ENCODE measurements at places on chromosomes 12 and 14. TPM values are rescaled to one million over a fixed set of nuclear protein-coding genes. Genes with fewer than 3 reads are reported as not detected.

Gene TRPV4
- not detected for total RNA-seq

Gene TARBP2
- total RNA-seq, result 24.5 TPM

Gene FOXN4
- not detected for total RNA-seq

DNA sequence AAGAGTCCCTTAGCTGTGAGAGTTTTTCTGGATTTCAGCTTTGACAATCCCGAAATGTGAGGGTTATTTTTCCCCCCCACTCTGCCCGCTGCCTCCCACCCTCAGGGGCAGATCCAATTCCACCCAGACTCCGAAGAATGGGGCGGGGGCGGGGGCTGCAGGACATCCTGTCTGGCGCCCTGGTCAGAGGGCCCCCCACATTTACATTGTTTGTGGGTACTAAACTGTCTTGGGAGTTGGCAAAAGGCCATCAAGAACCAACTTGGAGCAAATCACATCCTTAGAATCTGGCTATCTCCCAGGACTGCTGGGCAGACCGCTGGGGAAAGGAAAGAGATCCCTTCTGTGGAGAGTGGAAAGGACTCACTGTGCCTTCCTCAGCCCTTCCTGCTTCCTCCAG, 2.4 kb downstream of the EMP1 start:
- H3K36me3 ChIP-seq, result peaks cover 18% of the 10 kb centered on the region
- H3K4me3 ChIP-seq, result no peak overlapping the region
- no peaks in the 10 kb centered on the region for H3K27me3 ChIP-seq
- no peak for DNase-seq
- H3K27ac ChIP-seq, result no peak overlapping the region

DNA sequence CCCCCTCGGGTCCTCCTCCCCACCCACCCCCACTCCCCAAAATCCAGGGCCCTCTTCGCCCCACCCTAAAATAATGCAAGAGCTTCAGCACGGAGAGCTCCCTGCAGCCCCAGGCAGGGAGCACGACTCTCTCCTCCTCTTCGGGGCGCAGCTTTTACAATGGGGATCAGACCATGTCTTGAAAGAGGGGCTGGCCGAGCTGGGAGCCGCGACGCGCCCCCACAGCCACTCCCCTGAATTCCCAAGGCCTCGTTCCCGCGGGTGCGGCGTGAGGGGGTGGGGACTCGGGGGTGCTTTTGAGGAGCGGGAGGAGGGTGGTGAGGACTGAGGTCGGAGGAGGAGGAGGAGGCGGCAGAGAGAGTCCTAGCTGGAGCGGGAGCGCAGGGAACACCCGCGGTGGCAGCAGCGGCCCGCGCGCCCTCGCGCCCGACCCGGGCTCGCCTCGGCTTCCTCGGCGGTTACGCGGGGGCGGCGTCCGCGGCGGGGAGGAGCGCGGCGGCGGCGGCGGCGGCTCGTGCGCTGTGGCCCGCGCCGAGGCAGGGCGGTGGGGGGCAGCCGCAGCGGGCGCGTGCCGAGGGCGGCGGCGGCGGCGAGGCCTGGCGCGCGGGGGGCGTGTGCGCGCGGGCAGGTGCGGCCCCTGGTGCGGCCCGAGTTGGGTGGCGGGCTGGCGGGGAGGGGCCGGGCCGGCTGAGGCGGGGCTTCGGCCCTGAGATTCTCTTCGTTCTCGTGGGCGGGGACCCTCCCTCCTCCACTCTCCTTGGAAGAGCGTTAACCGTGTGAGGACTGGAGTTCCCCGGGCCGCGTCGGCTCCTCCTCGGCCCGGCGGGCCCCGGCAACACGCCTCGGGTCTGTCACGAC, at the start of gene ANKS1B:
TSS of gene ANKS1B (minus strand) at position 666 of the 858 bp plus-strand sequence. CDS start 699 bp downstream, outside the sequence.
- no peak for DNase-seq
- H3K36me3 ChIP-seq, result no peaks in the 10 kb centered on the region
- H3K4me1 ChIP-seq, result peaks cover 13% of the 10 kb centered on the region
- H3K4me3 ChIP-seq, result peak within 1 kb of the TSS; percentile 62
- peaks cover 50% of the 10 kb centered on the region for H3K27me3 ChIP-seq

GRCh38 chr12:122062832-122063693, 15.5 kb upstream of the MLXIP start:
- H3K4me3 ChIP-seq, result no peak overlapping the region
- no peak overlapping the region for H3K27ac ChIP-seq
- peaks cover 7% of the 10 kb centered on the region for H3K4me1 ChIP-seq
- DNase-seq, result no peak
- no peaks in the 10 kb centered on the region for H3K36me3 ChIP-seq

DNA sequence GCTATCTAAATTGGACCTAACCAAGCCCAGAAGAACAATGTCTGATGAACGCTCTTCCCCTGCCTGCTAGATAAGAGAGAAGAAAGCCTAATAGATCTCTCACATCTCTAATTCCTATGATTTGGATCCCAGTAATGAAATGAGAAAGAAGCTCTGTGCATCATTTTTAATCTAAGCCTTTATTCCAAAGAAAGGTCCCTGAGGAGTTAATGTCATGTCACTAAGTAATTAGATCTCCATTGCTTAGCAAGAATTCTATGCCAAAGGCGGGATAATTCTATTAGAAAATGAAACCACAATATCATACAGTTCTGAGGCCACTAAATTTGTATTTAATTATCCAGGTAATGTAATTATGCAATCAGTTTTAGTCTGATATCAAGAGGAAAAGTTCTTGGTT, 74.2 kb upstream of the TMEM260 start:
- H3K4me3 ChIP-seq, result no peak overlapping the region
- H3K27ac ChIP-seq, result no peak overlapping the region
- DNase-seq, result no peak
- no peaks in the 10 kb centered on the region for H3K36me3 ChIP-seq
- peaks cover 4% of the 10 kb centered on the region for H3K4me1 ChIP-seq

DNA sequence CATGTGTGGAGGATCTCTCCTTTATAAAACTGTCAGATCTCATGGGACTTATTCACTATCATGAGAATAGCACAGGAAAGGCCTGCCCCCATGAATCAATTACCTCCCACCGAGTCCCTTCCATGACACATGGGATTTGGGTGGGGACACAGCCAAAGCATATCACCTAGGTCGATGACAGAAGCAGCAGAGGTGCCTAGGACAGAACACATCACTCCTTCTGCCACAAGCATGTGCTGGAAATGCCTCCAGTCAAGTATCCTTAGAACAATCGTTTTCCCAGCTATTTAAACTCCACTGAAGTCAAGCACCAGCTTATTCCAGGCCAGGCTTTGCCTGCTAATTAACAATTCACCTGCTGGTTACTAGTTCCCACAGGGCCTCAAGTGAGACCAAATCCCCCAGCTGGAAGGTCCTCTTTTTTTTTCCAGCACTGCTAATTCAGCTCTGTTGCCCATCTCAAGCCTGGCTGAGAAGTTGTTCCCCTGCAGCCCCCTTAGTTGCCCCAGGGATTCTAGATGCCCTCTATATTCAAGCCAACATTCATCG, 212.3 kb upstream of the NUDT4 start:
- no peaks in the 10 kb centered on the region for H3K36me3 ChIP-seq
- H3K27ac ChIP-seq, result no peak overlapping the region
- H3K4me1 ChIP-seq, result peaks cover 4% of the 10 kb centered on the region
- no peak overlapping the region for H3K4me3 ChIP-seq
- DNase-seq, result no peak

GRCh38 chr14:55904086-55904485, 214.1 kb upstream of the PELI2 start:
- no peaks in the 10 kb centered on the region for H3K4me1 ChIP-seq
- H3K4me3 ChIP-seq, result no peak overlapping the region
- no peak overlapping the region for H3K27ac ChIP-seq
- no peak for DNase-seq
- no peaks in the 10 kb centered on the region for H3K36me3 ChIP-seq

DNA sequence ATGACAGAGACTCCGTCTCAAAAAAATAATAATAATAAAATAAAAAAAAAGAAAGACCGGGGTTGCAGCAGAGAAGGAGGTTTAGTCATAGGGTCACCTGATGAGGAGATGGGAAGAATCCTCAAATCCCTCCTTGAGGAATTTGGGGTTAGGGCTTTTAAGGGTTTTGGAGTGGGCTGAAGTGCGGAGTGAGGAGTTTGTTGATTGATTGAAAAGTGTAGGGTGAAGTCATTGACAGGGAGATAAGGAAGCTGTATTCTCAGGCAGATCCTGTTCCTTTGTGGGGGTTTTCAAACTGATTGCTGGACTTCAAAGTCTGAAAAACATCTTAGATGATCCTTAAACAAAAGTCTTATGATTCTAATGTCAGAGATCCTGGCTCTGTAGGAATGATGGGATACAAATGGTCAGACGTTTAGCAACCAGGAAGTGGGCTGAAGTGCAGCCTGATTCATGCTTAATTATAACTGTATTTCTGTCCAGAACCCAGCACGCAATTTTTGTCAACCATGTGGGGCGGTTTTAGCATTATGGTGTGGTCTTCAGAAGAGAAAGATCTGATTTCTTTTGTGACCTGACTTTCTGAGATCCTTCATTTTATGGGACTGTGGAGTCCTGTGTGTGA, 16.0 kb downstream of the FNTB start:
- H3K4me1 ChIP-seq, result peaks cover 36% of the 10 kb centered on the region
- peak overlapping the region; percentile 4 for H3K27ac ChIP-seq
- no peak overlapping the region for H3K4me3 ChIP-seq
- no peak for DNase-seq

DNA sequence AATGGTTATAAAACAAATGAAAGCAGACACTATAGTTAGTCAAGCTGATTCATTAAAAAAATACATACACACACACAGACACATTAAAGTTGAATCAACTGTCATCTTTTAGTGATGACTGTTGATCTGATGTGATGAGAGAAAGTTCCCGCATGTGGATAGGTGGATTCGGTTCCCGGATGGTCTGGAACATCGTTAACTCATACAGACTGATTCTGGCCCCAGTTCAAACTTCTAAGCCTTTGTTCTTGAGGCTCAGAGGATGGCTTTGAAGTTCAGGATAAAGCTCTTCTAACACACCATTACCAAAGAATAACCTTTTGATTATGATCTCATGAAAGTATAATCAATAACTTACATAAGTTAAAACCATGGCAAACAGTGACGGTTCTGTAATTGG, 27.5 kb downstream of the WIF1 start:
- no peaks in the 10 kb centered on the region for H3K4me1 ChIP-seq
- peaks cover 24% of the 10 kb centered on the region for H3K27me3 ChIP-seq
- H3K4me3 ChIP-seq, result no peak overlapping the region
- H3K36me3 ChIP-seq, result no peaks in the 10 kb centered on the region

GRCh38 chr14:24331731-24332267, 3.1 kb downstream of the ADCY4 start:
- DNase-seq, result no peak
- peaks cover 15% of the 10 kb centered on the region for H3K36me3 ChIP-seq
- peaks cover 84% of the 10 kb centered on the region for H3K4me1 ChIP-seq
- peak overlapping the region; percentile 71 for H3K4me3 ChIP-seq

Data from activated CD4-positive, alpha-beta memory T cell treated with anti-CD3 and anti-CD28 coated beads, Interleukin-2, amount 10 ng/mL, durations not matched to agents 7 days and 5 days (primary cell).